Ureter (tissue), 1 donor: ENCODE measurements at places on chromosomes 1 and 21. TPM values are rescaled to one million over a fixed set of nuclear protein-coding genes. Genes with fewer than 3 reads are reported as not detected.
A peak's percentile ranks its signal among the peaks of the same experiment; 100 is the strongest.

GRCh38 chr1:115158181-115158580 is 68.9 kb upstream of the TSPAN2 start:
- DNase-seq: no peak

- DNase-seq: no peak
These were observed 6.0 kb downstream of the DOP1B start for GRCh38 chr21:36162631-36163030.

DNA sequence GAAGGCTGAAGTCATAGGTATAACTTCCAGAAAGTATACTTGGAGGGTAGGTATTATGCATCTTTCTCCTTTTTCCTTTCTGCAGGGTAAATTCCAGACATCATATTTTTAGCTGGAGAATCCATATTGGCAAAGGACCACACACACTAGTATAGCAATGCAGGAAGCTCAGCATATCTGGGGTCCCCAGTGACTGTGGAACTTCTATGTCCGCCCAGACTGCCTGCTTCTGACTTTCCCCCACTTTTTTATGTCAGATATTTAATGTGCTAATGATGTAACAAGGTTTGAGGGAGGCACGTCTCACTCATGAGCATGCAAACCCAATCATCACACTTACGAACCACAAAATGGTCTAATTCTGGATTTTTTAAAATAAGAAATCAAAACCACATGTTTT is 90.4 kb downstream of the BACH1 start:
- no peak for DNase-seq

Gene CFHR5
- total RNA-seq: not detected

DNA sequence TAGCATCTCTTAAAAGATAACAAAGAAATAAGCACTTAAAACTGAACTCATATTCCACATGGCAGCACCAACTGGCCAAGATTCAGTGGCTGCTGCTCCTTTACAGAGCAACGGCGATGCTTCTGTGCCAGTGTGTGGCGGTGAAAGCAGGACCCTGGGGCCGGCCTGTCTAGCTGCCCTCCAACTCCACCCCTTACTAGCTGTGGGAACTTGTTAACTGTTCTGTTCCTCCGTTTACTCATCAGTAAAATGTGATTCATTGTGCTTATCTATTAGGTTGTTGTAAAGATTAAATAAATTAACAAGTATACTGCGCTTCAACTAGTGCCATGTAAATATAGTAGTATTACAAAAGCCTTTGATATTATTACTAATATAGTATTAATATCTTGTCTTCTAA is 133.2 kb downstream of the GDAP2 start:
- no peak for DNase-seq

- DNase-seq: no peak
These were observed 98.4 kb upstream of the TNR start for GRCh38 chr1:175841738-175842187.

Gene VWA5B1
- total RNA-seq: 41.9 TPM

GRCh38 chr1:29211086-29212030 is 19.4 kb downstream of the MECR start:
- DNase-seq: no peak

Gene CFAP141
- total RNA-seq: not detected

DNA sequence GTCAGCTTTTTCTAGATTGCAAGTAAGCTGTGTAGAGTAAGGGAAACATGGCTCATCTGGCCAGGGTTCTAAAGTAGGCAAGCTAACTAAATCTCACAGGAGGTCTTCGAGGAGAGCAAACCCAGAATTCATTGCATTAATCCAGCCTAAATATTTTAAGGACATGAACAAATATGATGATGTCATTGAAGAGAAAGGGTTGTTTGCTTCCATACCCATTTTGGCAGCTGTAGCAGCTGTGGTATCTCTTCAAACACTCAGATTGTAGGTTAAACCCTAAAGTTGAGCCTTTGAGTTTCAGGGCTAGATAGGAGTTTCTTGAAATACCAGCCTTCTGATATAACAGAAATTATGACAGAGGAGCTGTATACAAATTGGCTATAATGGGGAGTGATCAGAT is 200.5 kb upstream of the C1orf105 start:
- DNase-seq: no peak

- no peak for DNase-seq
These were observed 49.1 kb downstream of the ERI3 start for GRCh38 chr1:44305962-44306422.

DNA sequence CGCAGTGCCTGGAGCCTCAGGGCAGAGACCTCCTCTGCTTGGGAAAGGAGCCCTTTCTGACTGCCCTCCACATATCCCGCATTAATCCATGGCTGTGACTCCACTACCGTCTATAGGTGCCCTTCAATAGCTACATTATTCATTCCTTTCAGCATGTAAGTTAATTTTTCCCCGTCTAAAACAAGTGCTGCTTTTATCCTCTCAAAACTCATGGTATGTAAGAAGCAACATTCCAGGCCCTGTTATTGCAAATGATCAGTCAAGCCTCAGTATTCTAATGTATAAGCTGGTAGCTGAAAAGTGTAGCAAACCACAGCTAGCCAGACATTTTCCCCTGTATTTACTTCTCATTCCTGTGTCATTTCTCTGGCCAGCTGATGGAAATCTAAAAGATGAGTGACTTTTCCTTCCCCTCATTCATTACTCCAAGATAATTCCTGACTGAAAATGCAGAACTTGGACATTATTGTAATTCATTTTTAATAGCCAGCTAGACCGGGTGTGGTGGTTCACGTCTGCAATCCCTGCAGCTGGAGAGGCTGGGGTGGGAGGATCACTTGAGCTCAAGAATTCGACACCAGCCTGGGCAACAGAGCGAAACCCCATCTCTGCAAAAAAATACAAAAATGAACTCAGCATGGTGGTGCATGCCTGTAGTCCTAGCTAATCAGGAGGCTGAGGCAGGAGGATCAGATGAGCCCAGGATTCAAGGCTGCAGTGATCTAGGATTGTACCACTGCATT is 88.5 kb upstream of the SOD1 start:
- DNase-seq: no peak

- DNase-seq: peak; percentile 82
These were observed 7.6 kb downstream of the EFHD2 start for GRCh38 chr1:15417059-15417934.

DNA sequence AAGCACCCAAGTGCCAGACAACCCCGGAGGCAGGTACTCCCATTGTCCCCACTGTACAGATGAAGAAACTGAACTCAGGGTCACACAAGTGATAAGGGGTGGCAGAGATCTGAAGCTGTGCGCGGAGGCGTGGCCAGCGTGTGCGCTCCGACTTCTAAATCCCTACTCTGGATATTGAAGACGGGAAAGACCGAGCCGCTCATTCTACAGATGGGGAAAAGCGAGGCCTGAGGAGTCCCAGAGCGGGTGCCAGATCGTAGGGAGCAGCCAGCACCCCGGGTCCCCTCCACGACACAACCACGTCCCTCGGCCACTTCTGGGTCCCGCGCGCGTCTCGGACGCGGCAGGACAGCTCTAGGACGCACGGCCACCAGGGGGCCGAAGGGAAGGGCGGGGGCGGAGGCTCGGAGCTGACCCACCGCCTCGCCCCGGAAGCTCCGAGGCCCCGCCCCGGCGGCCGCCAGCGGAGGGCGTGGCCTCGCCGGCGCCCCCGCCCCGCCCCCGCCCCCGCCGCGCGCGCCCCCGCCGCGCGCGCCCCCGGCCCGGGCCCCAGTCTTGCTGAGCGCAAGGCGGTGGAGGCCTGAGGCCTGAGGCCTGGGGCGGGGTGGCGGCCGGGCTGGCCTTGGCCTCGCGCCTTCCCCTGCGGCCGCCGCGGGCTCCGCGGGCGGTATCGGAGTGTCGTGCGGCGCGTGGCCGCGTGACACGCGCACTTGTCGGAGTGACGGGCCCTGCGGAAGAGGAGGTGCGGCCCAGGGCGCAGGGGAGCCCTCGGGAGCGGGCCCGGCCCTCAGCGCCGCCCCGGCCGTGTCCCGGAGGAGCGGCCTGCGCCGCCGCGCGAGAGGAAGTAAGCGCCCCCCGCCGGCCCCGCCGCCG is at the start of gene H6PD:
Gene H6PD, plus strand, starts transcription at position 552 of the 873 bp plus-strand sequence. CDS start 10,161 bp downstream, outside the sequence.
- DNase-seq: peak; percentile 84

- DNase-seq: no peak
These were observed 1.3 kb upstream of the EFNA4 start for GRCh38 chr1:155062151-155062686.

DNA sequence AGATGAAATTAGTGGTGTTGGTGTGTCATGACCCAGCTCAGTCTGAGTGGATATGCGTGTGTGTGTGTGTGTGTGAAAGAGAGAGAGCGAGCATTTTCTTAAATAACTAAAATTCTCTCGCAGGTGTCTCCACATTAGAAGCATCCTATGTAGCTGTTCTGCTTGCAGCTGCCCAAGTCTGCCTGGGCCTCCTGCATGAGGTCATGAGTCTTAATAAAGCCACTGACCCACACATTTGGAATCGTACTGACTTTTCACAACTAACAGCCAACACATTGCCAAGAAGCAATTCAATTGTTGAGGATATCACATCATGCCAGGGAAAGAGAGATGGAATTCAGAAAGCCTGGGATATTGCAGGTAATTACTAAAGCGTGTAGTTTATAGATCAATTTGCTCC is 238.2 kb upstream of the AJAP1 start:
- DNase-seq: no peak

GRCh38 chr1:11151826-11152612 is 37.1 kb upstream of the ANGPTL7 start:
- no peak for DNase-seq

Gene FCRL5
- 3.8 TPM for total RNA-seq

DNA sequence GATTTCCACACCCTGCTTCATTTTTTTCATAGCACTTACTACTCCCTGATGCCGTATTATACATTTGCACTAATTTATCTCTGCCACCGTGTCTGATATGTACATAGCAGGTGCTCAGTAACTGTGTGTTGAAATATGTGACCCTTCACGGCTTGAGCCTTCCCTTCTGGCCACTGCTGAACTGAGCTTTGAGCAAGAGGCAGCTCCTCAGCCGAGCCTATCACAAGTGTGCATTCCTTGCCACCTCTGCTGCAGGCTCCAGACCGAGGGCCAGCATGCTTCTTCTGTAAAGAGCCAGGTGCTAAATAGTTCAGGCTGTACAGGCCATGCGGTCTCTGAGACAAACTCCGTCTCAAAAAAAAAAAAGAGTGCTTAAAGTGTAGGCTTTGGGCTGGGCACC is 22.6 kb downstream of the PLEKHM2 start:
- no peak for DNase-seq

Gene SPRR4
- total RNA-seq: not detected

- DNase-seq: no peak
These were observed 68.0 kb downstream of the LRRN2 start for GRCh38 chr1:204617256-204618147.

DNA sequence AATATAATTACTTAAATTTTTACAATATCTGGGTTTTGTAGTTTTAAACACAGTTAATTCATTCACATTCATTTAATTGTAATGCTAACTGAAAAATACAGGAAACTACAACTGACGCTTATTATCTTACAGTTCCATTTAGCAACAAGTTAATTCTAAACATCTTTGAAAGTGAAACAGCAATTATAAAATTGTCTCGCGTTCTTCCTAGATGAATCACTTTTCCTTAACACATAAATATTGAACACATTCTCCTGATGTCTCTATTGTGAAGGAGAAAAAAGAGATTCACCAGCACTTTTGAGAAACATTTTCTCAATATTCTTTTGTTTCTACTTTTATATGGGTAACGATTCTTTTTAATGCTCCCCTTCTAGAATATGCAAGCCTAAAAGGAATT is 6.4 kb downstream of the PTGFR start:
- DNase-seq: no peak

- peak; percentile 65 for DNase-seq
These were observed 22.8 kb downstream of the LHX4 start for GRCh38 chr1:180252638-180253536.

DNA sequence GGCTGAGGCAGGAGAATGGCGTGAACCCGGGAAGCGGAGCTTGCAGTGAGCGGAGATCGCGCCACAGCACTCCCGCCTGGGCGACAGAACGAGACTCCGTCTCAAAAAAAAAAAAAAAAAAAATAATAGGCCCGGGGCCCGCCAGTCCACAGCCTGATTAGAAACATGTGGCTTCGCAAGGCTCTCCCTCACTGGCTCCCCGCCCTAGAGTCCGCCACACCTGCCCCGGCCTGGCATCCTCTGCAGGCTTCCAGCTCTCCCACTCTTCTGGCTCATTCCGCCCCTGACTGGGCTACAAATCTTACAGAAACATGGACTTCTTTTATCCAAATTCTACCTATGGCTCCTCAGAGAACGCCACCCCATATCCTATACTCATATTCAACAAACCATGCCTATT is 32.4 kb downstream of the PGBD5 start:
- DNase-seq: no peak

Gene FAM72B
- 0.68 TPM for total RNA-seq

DNA sequence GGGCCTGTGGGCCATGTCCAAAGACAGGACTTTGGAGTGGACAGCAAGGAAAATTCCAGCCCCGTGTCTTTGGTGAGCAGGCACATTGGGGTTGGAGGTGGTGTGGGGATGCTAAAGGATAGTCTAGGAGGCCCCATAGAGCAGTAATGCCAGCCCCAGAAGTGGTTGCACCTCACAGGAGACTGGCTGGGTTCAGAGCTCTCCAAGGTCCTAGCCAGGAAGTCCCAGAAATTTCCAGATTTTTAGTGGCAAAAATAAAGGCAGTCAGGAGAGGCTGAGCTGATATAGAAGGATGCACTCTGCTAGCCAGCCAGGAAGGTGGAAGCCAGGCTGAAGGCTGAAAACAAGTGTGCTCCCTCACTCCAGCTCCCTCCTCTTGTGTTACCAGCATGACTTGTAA is 144.0 kb upstream of the KCND3 start:
- DNase-seq: no peak

- DNase-seq: no peak
These were observed 12.3 kb upstream of the LDLRAD2 start for GRCh38 chr1:21799730-21800129.

- DNase-seq: no peak
These were observed 294.1 kb upstream of the KAZN start for GRCh38 chr1:14304381-14304865.
